ENCODE measurements at places on chromosomes 11 and 22. TPM values are rescaled to one million over a fixed set of nuclear protein-coding genes. Genes with fewer than 3 reads are reported as not detected.

DNA sequence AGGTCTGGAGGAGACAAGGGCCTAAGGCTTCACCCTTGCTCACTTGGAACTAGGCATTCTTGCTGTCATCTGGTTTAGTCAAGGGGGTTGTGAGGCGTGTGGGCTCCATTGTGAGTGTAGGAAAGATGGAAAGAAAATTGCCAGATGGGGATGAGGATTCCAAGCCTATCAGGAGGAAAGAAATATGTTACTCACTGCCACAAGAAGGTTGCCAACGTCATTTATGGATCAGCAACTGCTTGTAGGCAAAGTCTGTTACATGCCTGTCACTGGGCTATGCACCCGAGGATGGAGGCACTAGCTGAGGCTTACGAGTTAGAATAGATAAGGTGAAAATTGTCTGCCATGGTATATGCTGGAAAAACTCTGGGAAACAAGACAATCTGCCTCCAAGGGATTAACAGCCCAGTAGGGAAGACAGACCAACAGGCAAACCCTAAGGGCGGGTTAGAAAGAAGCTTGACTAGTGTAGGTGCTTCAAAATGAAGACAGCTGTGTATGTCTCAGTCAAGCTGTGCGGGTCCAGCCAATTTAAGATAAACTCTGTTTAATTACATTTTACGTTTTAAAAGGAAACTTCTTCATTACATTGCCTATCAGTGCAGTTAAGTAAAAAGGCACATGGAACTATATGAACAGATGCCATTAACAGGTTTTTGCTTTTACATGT is 47.4 kb downstream of the SNX19 start:
- no peak overlapping the region for H3K27ac ChIP-seq
- DNase-seq: no peak
- H3K27me3 ChIP-seq: no peaks in the 10 kb centered on the region
- no peak overlapping the region for H3K4me3 ChIP-seq
- peaks cover 5% of the 10 kb centered on the region for H3K36me3 ChIP-seq

- H3K4me1 ChIP-seq: peaks cover 7% of the 10 kb centered on the region
- H3K27ac ChIP-seq: no peak overlapping the region
- DNase-seq: no peak
- no peak overlapping the region for H3K4me3 ChIP-seq
- no peaks in the 10 kb centered on the region for H3K36me3 ChIP-seq
These were observed 17.2 kb downstream of the ARHGEF17 start for GRCh38 chr11:73325036-73325981.

- no peaks in the 10 kb centered on the region for H3K36me3 ChIP-seq
- peak; percentile 22 for DNase-seq
- no peak within 1 kb of the TSS for H3K4me3 ChIP-seq
- peaks cover 6% of the 10 kb centered on the region for H3K4me1 ChIP-seq
- H3K27ac ChIP-seq: no peak within 1 kb of the TSS
These were observed at the start of gene P4HA3 for GRCh38 chr11:74311352-74311926. Gene P4HA3 (minus strand): TSS chr11:74311640. CDS start chr11:74311611, 29 bp downstream.

DNA sequence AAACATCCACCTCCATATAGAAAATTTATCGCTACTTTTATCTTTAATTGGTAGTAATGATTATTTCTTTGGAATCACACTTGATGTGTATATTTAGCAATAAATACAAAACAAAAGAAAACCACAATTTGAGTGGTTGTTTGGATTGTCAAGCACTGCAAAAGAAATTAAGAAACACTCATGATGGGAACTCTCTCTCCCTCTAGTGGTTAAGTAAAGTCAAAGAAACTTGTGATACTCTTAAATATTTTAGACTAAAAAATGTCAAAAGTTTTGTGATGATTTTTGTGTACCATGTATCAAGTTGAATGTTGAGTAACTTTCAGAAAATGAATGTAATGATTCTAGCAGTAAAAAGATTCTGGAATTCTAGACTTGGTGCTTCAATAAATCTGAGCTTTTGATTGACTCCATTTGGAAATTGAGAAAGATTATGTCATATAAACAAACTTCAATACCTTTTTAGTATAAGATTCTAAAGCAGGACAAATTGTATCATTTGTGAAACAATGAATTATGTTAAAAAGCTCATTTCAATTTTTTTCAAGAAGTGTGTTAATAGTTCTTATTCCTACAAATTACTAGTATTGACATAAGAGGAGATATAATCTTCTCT is 20.8 kb downstream of the MUC15 start:
- no peak overlapping the region for H3K27ac ChIP-seq
- H3K4me3 ChIP-seq: no peak overlapping the region
- DNase-seq: no peak
- no peaks in the 10 kb centered on the region for H3K36me3 ChIP-seq

- H3K36me3 ChIP-seq: no peaks in the 10 kb centered on the region
- no peaks in the 10 kb centered on the region for H3K4me1 ChIP-seq
- no peak overlapping the region for H3K4me3 ChIP-seq
- DNase-seq: no peak
These were observed 130.8 kb downstream of the HIPK3 start for GRCh38 chr11:33387996-33388395.

WBP2NL gene
- total RNA-seq: 1.7 TPM

- H3K36me3 ChIP-seq: no peaks in the 10 kb centered on the region
- no peak overlapping the region for H3K27ac ChIP-seq
- no peak overlapping the region for H3K4me3 ChIP-seq
- H3K27me3 ChIP-seq: no peaks in the 10 kb centered on the region
- no peaks in the 10 kb centered on the region for H3K4me1 ChIP-seq
- no peak for DNase-seq
These were observed 430.4 kb downstream of the TBC1D22A start for GRCh38 chr22:47192651-47193437.

GRCh38 chr11:27458182-27458581 is 14.4 kb downstream of the LGR4 start:
- H3K4me1 ChIP-seq: no peaks in the 10 kb centered on the region
- H3K27ac ChIP-seq: no peak overlapping the region
- H3K36me3 ChIP-seq: no peaks in the 10 kb centered on the region

DNA sequence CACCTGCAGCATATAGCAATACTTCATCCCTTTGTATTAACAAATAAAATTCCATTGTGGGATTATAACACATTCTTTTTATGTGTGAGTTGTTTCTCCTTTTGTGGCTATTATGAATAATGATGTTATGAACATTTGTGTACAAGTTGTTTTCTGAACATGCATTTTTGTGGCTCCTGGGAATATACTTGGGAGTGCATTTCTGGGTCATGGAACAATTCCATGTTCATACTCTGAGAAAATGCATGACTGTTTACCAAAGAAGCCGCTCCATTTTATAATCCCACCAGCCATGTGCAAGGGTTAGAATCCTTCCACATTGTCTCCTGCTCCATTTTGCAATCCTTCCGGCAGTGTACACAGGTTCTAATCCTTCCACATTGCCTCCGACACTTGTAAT is 713.8 kb downstream of the TBC1D22A start:
- H3K27me3 ChIP-seq: no peaks in the 10 kb centered on the region
- H3K27ac ChIP-seq: no peak overlapping the region
- no peaks in the 10 kb centered on the region for H3K36me3 ChIP-seq

GRCh38 chr11:19924311-19924710 is 211.7 kb downstream of the NAV2 start:
- DNase-seq: no peak
- no peak overlapping the region for H3K4me3 ChIP-seq
- no peak overlapping the region for H3K27ac ChIP-seq
- H3K36me3 ChIP-seq: no peaks in the 10 kb centered on the region

- H3K27ac ChIP-seq: no peak overlapping the region
- H3K36me3 ChIP-seq: no peaks in the 10 kb centered on the region
- no peak for DNase-seq
- H3K27me3 ChIP-seq: no peaks in the 10 kb centered on the region
- H3K4me1 ChIP-seq: no peaks in the 10 kb centered on the region
These were observed 91.3 kb downstream of the RELT start for GRCh38 chr11:73467505-73467904.

- DNase-seq: no peak
- no peak overlapping the region for H3K27ac ChIP-seq
- peaks cover 5% of the 10 kb centered on the region for H3K27me3 ChIP-seq
- no peaks in the 10 kb centered on the region for H3K4me1 ChIP-seq
- no peak overlapping the region for H3K4me3 ChIP-seq
These were observed 32.4 kb upstream of the MSANTD2 start for GRCh38 chr11:124832571-124832970.

TPH1 gene
- total RNA-seq: 1.2 TPM

GRCh38 chr11:132205006-132205405 is 834.6 kb downstream of the NTM start:
- H3K27me3 ChIP-seq: no peaks in the 10 kb centered on the region
- DNase-seq: no peak
- H3K36me3 ChIP-seq: no peaks in the 10 kb centered on the region
- H3K4me3 ChIP-seq: no peak overlapping the region

All from T-cell (primary cell).